Fibroblast of skin of right quadriceps (primary cell): ENCODE measurements at places on chromosomes 2 and 18.

GRCh38 chr18:30432349-30432748, 610.2 kb downstream of the DSC3 start:
- DNase-seq, result no peak

- no peak for DNase-seq
These were observed 224.5 kb upstream of the SPOPL start for GRCh38 chr2:138277062-138277461.

DNA sequence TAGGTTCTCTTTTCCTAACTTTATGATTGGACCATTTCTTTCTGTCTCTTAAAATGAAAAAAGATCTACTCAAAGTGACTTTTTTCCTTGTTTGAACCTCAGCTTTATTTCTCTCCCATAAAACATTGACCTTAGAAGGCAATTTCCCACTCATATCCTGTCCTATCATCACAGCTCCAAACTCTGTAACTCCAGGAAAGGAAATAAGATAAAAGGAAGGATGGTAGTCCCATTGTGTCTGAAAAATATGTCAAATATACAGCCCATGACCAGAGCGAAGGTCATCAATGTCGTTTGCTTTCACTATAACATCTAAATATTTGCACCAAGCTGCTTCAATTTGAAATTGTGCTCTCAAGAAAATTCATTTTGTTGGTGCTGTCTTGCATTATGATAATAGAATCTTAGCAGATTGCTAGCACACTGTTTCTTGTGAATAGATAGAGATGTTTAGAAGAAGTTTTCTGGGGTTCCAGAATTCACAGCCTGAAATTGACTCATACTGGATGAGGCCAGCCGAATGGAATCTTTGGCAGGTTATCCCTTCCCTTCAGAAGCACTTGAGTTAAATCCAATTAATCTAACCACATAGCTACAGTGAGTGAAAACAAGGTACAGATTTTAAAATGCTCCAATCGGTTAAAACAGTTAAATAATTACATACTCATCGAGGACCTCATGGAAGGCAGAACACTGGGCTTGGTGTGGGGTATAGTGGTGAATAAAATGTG, 95.1 kb downstream of the CRIM1 start:
- peak; percentile 94 for DNase-seq

GRCh38 chr18:24677011-24677410, 216.6 kb downstream of the HRH4 start:
- DNase-seq, result no peak

DNA sequence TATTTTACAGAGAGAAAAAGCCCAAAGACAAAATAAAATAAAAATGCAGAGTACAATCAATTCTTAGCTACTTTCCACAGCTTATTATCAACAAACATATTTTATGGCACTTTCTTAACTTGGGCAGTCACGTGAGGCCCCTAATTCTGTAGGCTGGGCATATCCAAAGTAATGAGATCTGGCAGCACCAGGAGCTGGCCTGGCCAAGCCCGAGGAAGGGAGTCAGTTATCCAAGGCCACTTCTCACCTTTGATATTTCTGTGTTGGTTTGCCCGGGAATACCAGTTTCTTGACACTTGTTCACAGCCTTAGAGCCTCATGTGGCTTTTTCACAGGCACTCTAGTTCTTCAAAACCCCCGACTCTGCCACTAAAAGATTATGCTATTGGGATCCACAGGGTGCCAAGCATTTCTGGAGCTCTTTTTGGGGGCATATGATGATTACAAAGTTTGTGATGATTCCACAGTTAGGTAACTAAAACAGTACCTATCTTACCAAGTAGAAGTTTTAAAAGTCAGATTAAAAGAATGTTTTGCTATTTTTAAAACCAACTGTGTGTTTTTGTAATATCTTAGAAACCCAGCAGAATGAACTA, 90.4 kb downstream of the MEP1B start:
- DNase-seq, result no peak

DNA sequence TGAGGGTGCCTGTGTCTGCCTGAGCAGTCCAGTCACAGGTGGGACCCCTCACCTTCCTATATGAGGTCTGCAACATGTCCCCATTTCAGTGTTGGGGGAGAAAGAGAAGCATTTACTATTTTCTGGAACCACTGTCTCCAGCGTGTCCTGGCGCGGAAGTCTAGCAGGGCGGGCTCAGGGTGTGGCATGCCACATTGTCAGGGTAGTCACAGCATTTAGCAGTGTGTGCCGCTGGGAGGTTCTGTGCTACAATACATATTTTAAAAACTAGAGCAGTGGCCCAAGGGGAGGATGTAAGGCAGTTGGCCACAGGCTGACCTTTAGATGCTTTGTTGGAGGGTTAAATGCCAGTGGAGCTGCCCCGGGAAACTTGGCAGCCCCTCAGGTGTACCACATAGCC, 12.5 kb downstream of the UBE2F start:
- no peak for DNase-seq

GRCh38 chr2:196169516-196169915, 1.9 kb downstream of the STK17B start:
- peak; percentile 31 for DNase-seq

DNA sequence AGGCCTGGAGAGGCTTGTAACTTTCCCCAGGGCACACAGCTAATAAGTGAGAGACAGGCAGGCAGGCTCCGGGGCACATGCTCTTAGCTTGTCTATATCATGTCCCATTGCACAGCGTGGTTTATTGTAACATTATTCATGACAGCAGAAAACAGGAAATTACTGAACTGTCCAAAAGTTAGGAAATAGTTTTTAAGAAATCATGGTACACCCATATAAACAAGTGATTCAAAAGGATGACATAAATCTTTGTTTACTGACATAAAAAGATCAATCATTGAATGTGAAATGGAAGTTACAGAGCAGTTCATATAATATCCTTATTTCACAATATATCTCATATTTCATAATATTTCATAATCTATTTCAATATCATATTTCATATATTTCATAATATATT, 34.3 kb upstream of the TXNDC2 start:
- DNase-seq, result no peak

GRCh38 chr2:167582619-167583018, 664.8 kb downstream of the STK39 start:
- DNase-seq, result no peak

- no peak for DNase-seq
These were observed 652.5 kb downstream of the KCNJ3 start for GRCh38 chr2:155350783-155351580.

- DNase-seq, result peak; percentile 13
These were observed 26.0 kb upstream of the NOTO start for GRCh38 chr2:73176205-73176880.

DNA sequence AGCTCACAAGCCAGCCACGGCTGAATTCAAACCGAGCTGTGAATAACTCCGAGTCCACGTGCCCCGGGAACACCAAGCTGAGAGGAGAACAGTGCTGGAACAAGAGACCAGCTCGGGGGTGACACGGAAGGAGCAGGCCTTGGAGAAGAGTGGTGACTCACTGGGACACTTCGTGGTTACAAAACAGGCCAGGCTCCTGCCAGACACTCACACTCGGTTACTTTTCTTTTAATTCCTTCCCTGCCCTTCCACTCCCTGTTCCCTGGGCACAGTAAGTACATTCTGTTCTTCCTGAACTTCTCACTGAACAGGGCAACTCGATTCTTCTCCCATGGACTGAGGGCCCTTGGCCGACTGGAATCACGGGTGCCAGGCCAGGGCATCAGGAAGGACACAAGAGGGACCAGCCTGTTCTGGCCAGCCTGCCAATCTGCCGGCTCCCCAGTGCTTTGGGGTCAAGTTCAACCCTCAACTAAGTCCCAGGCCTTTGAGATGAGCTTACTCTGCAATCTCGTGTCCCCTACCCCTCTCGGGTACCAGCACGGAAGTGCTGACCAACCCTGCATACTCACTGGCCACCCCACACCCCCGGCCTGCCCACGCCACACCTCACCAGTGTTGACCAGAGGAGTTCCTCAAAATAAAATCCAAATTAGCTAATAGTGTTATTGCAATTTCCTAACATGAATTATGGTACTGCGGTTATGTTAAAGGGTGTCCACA, 87.5 kb downstream of the TFCP2L1 start:
- peak; percentile 22 for DNase-seq

- peak; percentile 61 for DNase-seq
These were observed 52.6 kb downstream of the NCK2 start for GRCh38 chr2:105797298-105797819.

DNA sequence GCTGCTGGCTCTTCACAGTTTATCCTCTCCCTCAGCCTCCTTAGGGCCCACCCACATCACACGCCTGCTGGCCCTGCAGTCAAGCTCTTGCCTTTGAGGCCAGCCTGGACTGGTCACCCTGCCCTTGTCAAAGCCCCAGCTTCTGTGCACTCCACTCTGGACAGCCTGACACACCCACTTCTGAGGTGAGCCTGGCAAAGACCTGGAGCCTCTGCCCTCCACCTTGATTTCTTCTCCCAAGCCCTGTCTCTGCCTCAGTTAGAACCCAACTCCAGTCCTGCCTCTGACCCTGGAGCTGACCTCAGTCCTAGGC, 37.0 kb upstream of the TAF1B start:
- DNase-seq, result no peak

DNA sequence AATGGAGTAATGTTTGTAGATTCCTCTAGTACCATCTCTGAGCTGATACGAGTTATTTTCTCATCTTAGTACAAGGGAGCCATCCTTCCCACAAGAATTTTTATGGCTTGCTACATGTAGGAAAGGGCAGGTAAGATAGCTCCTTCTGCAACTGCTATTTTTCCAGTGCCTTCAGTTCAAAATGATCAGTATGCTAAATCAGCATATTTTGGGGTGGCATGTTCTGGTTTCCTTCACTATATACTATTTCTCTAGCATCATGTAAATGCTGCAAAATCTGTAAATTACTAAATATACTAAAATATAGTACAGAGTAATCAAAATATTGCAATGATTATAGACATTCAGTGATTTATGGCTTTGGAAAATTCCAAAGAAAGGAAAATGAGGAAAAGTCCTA, 1230.0 kb upstream of the CHAC2 start:
- DNase-seq, result no peak

DNA sequence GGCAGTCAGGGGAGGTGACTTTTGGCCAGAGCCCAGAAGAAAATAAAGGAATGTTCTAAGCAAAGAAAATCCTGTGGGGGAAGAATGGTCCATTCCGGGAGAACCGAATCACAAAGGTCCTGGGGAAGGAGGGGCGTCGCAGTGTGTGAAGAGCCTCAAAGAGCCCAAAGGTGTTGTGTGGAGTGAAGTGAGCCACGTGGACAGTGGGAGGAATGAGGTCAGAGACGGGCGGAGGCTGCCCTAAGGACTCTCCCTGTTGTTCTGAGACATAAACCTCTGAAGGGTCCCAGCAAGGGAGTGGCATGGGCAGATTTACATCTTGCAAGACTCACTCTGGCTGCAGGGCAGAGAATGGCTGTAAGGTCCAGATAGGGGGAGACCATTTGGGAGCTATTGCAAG, 91.3 kb upstream of the SEC11C start:
- DNase-seq, result no peak

- DNase-seq, result no peak
These were observed 14.1 kb downstream of the LTBP1 start for GRCh38 chr2:32960647-32961403.

- DNase-seq, result peak; percentile 98
These were observed 273.6 kb upstream of the NCKAP5 start for GRCh38 chr2:133841900-133842299.

GRCh38 chr2:85181134-85181631, 48.0 kb downstream of the TCF7L1 start:
- no peak for DNase-seq

GRCh38 chr18:69651243-69651642, 250.6 kb downstream of the DOK6 start:
- DNase-seq, result no peak

DNA sequence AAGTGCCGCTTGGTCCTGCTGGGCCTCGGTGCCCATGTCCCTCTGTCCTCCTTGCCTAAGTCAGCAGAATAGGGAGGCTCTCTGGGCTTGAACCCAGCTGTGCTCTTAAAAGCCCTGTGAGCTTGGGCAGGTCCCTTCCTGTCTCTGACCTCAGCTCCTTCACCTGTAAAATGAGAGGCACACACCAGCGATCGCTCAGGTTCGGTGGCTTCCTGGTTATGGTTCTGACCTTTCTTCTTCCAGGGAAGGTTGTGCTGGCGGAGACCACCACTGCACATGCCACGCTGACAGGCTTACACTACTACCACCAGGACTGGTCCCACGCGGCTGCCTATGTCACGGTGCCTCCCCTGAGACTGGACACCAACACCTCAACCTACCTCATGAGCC, 36.1 kb upstream of the MAPRE3 start:
- DNase-seq, result no peak

DNA sequence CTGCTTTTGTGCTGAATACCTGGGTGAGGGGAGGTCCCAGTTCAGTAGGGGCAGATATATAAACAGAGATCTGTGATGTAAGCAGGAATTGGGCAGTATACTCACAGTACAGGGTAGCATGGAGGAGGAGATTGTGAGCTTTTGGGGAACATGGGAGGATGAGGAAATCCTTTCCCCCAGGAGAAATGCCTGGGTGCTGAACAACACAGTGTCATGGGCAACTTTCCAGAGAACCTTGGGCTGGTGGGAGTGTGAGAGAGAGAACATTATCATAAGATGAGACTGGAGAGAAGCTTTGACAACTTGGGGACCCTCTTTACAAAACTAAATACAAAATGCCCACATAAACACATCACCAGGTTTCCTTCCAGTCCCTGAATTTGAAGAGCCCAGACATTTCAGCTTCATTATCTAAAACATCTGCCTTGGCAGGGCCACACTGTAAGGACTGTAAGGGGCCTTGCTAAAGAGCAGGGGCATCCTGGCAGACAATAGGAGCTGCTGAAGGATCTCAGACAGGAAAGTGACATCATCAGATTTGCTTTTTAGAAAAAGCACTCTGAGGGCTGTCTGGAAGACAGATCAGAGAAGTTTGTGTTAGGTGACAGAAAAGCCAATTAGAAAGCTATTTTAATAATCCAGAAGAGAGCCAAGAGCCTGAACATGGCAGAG, 303.1 kb upstream of the FBXO11 start:
- peak; percentile 73 for DNase-seq

DNA sequence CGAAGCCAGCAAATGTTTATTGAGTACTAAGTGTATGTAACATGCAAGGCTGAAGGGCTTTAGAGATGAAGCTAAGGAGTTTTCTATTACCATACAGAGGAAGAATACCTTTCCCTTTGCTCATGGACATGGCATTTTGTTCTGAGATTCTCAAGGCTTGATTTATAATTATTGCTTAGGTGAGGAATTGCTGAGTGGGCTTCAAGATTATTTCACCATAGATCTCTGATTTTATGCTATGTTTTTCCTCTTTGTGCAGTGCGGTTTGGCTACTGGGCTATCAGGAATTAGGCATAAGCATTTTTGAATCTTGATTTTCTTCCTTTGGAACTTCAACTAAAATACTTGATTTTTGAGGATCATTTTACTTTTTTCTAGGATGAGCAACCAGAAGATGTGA, 42.5 kb downstream of the VRK2 start:
- peak; percentile 10 for DNase-seq

- DNase-seq, result no peak
These were observed 110.3 kb downstream of the HRH4 start for GRCh38 chr18:24570716-24571115.

DNA sequence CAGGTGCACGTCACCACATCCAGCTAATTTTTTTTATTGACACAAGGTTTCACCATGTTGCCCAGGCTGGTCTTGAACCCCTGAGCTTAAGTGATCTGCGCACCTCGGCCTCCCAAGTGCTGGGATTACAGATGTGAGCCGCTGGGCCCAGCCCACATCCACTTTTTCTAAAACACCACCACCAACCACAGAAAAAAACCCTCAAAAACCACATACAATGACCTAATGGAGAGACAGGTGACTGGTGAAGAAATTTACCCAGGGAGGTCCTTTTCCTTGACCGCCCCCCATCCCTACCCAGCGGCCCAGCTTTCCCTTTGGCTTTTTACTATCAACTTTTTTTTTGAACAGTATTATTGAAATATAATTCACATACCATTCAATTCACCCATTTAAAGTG, 47.9 kb downstream of the CACNB4 start:
- no peak for DNase-seq
